Activated CD4-positive, alpha-beta T cell treated with anti-CD3 and anti-CD28 coated beads, Interleukin-2, amount 50 U/mL, for 48 hours (primary cell): ENCODE measurements at places on chromosomes 2 and 18.
A peak's percentile ranks its signal among the peaks of the same experiment; 100 is the strongest.

DNA sequence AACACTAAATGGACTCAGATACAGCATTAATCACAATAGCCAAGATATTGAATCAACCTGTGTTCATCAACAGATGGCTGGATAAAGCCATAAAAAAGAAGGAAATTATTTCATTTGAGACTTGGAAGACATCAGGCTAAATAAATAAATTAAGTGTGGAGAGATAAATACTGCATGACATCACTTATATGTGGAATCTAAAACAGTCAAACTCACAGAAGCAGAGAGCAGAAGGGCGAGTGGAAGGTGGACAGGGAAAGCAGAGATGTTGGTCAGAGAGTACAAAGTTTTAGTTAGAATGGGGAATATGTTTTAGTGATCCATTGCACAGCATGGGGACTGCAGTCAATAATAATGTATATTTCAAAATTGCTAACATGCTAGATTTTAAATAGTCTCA is 207.2 kb downstream of the VAPA start:
- no peak for DNase-seq

DNA sequence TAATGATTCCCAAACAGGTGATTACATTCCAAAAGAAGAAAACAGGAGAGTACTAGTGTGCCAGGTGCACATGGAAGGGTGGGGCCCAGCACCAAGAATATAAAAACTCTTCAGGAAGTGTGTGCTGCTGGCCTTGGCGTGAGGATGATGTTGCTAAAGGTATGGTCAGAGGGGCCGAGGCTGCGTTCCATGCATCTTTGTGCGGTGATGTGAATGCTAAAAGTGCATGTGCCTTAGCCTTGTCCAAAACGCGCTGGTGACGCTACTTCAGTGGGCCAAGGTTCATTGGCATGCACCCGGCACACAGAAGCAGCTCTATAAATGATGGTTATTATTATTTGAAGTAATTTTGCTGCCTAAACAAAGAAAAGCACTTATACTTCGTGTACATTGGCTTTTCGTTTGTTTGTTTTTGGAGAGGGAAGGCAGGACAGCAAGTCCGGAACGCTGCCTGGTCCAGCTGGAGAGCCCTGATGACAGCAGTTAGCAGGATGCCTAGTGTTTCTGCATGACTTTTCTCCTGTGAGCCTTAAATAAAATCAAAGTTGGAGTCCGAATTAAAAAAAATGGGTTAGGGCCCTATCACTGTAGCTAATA is 2.9 kb downstream of the ALKAL2 start:
- DNase-seq = no peak

- DNase-seq = peak; percentile 48
These were observed at the start of gene SH3YL1 for GRCh38 chr2:263774-264492. TSS of gene SH3YL1 (minus strand) at chr2:264032. CDS start at chr2:263984, 48 bp downstream.

- no peak for DNase-seq
These were observed 120.0 kb upstream of the FSIP2 start for GRCh38 chr2:185618625-185619024.

DNA sequence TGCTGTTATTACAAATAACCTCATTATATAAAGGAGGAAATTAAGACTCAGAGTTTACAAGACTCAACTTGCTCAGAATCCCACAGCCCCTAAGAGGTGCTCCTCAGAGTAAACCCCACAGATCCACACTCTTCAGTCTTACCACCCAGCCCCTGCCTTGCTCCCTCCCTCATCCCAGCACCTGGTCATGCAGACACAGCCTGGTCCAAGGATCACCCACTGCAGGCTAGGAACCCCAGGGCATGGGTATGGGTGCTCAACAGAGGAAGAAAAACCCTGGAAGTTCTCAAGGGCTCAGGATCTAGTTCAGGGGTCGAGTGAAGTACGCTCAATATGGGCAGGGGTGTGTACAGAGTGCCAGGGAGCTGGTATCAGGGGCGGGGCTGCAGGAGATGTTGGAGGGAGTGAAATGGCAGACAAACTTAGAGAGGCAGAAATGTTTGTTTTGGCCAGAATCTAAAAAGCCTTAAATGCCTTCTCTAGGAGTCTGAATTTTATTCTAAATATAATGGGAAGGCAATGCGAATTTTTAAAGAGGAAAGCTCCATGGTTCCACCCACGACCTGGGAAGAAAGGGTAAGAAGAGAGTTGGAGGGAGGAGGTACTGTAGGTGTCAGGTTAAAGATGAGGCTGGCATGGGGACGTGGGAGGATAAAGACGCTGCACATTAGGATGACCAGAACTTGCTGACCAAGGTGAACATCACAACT is 79.1 kb upstream of the MGAT4A start:
- DNase-seq = no peak

DNA sequence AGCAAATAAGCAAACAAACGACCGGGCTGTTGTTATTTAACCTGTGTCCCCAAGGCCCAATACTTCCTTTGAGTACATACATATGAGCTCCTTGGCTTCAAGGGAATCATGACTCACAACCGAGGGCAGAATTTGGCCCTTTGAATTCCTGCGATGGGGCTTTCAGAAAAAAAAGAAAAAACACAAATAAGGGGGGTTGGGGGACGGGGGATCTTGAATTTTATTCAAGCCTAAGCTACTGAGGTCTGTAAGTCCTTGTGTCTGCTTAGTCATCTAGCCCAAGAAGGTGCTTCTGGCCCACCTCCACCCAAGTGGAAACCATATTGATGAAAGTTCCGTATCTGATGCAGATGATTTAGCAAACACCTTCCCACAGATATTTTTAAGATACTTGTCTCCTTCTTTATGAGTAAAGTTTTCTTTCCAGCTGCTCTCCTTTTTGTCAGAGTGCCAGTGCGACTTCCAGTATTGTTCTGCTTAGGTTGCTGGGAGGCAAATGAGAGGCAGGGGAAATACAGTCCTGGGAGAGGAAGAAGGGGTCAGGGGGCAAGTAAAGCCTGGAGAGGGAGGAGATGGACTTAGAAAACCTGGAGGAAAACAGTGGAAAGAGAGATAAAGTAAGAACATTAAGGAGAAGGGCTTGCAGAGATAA is 169.6 kb downstream of the ZEB2 start:
- DNase-seq = no peak

GRCh38 chr2:181944164-181944913 is 41.3 kb upstream of the PPP1R1C start:
- DNase-seq = no peak

- DNase-seq = no peak
These were observed 36.5 kb downstream of the BCL2L11 start for GRCh38 chr2:111157071-111157661.

GRCh38 chr2:161988589-161988988 is 85.4 kb downstream of the DPP4 start:
- no peak for DNase-seq

DNA sequence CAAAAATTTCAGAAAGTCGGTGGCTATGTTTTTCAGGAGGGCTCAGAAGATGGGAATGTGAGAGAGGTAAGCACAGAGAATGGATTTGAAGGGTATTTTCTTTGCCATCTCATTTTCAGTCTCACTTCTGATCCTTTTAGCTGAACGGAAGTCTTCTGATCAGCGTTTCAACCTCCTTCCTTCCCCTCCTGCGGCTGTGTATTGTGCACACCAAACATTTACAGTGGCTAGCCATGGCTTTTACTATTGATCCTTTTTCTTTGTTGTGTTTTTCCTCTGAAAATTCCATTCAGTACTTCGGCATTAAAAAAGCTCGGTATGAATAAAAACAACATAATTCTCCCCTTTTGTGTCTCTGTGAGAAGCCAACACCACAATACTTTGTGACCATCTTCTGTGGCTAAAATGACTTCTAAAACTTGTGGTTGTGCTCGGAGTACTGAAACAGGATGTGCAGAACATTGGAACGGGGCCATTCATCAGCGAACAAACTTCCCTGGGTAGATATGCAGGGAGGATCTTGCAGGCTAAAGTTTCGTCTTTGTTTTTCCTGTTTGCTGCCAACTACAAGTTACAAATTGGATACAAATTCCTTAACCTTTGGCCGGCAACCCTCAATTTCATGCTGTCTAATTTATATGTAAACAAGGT is 260.8 kb upstream of the FAM98A start:
- DNase-seq = no peak

GRCh38 chr18:67550872-67551520 is 34.5 kb upstream of the DSEL start:
- DNase-seq = no peak

DNA sequence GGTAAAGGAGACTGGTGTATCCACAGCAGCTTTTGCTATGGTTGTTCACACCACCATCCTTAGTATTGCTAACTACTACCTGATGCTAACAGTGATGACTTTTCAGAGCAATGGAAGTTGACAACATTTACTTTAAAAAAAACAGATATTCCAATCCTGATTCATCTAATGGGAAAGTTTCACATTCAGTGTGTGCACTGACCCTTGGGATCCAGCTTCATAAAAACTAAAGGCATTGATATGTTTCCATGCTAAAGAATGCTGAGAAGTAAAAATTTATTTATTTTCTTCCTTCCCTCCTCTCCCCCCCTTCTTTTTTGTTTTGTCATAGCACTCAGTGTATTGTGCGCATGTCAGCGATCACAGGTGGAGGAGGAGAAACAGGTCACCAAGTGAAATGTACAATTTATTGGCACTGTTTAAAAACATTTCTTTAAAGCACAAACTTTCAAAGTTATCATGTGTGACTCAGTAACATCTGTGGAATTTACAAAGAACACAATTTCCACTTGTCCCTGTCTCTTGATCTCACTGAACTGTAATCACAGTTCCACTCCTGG is 229.9 kb downstream of the ALK start:
- DNase-seq = no peak

DNA sequence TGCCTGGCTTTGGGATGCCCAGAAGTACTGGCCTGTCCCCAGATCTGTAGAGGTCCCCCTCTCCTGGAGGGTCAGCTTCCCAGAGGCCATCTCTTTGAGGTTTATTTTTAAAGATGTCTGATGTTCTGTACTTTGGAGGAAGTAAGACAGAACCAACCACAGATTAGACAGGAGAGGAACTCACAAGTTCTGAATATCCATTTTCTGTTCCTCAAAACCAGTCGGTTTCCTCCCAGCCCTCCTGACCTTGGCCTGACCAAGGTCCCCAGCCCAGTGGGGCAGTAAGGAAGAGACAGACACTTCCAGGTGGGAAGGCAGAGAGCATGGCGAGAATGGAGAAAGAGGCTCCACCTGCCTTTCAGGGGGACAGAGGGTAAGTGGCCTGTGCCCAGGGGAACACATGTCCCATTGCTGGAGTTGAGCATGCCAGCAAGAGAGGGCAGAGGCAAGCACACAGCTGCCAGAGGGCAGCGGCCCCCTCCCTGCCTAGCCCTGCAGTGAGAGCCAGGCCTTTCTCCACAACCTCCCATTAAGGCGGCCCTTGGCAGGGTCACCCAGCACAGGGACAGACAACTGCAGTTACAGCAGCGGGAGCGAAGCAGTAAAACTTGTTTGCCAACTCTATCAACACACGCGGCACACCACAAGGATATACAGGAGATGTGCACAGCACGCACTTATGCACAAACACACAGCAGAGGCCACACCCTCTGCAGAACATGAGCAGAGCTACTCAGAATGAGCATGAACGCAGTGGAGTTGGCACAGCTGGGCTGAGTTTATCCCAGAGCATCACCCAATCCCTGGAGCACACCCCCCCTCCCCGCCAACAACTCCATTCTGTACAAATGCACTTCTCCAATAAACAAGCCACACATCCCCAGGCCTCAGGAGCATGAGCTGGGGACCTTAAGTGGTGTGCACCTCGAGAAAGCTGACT is 18.5 kb upstream of the SEMA4C start:
- DNase-seq = no peak

DNA sequence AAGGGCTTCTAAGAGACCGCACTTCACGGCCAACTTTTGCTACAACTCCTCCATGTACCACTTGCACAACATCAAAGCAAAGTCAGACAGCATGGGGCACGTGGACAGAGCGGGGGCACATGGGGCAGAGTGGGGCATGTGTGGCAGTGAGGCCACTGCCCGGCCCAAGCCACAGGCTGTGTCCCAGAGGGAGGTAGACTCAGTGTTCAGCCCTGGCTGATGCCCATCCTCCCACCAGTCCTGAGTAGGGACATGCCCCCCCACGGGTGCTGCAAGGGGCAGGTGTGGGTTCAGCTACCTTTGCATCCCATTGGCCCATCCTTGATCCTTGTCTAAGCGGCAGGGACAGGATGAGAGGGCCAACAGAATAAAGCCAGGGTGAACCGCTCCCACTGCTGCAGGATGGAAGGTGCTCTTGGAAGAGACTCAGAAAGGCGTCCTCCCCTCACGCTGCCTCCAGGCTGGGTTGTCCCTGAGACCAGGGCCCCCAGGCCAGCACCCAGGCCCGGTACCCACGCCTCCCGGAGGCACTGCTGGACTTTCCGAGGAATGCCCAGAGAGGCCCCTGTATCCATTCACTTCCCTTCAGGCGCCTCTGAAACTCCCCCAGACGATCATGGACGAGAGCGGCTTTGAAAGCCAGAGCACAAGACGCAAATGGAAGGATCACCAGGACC is 218.2 kb downstream of the NDUFA10 start:
- DNase-seq = no peak

- DNase-seq = no peak
These were observed 113.5 kb upstream of the NEDD4L start for GRCh38 chr18:57930476-57930875.

DNA sequence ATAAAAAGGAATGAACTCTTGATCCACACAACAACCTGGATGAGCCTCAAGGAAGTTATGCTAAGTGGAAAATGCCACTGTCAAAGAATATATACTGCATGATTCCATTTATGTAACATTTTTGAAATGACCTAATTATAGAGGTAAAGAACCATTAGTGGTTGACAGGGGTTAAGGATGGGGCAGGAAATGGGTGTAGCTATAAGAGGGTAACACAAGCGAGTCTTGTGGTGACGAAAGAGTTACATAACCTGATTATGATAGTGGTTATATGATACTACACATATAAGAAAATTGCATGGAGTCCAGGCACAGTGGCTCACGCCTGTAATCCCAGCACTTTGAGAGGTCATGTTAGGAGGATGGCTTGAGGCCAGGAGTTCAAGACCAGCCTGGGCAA is 346.6 kb upstream of the PKDCC start:
- no peak for DNase-seq

DNA sequence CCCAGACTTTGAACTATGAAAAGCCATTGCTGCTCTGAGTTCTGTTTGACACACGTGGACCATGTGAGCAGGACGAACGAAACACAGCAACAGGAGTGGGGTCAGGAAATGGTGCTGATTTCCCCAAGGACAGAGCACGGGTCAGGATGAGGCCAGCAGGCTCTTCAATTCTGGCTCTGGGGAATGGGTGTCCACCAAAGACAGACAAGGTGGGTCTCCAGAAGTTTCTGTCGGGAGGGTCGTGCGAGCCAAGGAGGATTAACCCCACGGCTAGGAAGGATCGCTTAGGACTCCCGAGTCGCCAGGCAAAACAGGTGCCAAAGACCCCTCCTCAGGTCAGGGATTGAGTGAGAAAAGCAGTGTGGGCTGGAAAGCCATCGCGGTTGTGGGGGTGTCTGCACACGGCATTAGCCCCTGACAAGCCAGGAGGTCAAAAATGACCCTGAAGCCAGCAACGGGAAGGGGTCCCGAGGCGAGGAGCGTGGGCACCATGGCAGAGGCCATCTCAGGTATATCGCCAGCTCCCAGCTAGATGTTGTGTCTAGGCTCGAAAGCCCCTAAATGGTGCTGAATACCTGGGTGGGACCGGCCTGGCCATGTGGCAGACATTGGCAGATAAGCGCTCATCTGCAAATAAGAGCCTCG is 213.9 kb upstream of the SALL3 start:
- no peak for DNase-seq
